HFF-Myc (cell line): ENCODE measurements at places on chromosomes 1 and 21.

DNA sequence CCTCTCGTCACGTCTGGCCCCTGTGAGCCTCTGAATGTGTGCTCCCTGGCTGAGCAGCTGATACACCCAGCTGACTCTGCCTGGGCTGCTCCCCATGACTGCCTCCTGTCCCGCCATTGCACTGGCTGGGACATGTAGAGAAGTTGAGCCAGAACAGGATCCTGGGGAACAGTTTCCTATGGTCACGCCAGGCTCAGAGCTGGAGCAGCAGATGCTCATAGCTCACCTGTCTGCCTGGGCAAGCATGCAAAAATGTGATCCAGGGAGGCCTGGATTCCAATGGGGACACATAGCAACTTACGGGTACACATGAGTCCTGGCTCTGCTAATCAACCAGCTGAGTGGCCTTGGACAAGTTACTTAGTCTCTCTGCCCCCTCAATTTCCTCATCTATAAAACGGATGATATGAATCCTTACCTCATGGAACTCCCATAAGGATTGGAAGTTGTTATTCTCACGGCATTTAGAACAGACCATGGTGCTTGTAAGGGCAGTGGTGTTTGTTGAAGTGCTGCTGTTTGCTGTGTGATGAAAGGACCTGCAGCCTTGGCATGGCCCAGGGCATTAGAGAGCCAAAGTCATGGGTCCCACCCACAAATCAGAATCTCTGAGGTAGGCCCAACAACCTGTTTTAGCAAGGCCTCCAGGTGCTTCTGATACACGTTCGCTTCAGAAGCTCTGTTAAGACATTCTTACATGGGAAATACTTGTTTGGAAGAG is 150.3 kb upstream of the VANGL1 start:
- no peak for DNase-seq

GRCh38 chr1:208535511-208535910 is 291.3 kb upstream of the PLXNA2 start:
- DNase-seq = no peak

DNA sequence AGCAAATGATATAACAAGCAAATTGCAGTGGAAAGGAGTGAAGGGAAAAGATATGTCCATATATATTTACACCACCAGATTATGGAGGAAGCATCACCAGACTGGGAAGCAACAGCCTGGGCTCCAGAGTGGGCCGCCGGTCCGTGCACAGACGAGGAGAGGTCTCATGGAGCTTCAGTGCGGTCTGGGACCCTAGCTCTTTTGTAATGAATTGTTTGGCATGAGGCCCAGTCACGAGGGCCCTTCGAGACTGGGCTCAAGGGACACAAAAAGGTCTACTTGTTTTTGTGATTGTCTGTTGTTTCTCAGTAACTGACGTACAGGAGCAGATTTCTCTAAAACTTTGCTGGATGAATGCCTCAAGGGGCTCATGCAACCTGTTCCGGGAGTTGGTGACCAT is 12.9 kb upstream of the STUM start:
- DNase-seq = no peak

GRCh38 chr1:160569806-160570205 is 9.5 kb downstream of the CD84 start:
- no peak for DNase-seq
